ENCODE measurements at places on chromosomes 16 and 17.

DNA sequence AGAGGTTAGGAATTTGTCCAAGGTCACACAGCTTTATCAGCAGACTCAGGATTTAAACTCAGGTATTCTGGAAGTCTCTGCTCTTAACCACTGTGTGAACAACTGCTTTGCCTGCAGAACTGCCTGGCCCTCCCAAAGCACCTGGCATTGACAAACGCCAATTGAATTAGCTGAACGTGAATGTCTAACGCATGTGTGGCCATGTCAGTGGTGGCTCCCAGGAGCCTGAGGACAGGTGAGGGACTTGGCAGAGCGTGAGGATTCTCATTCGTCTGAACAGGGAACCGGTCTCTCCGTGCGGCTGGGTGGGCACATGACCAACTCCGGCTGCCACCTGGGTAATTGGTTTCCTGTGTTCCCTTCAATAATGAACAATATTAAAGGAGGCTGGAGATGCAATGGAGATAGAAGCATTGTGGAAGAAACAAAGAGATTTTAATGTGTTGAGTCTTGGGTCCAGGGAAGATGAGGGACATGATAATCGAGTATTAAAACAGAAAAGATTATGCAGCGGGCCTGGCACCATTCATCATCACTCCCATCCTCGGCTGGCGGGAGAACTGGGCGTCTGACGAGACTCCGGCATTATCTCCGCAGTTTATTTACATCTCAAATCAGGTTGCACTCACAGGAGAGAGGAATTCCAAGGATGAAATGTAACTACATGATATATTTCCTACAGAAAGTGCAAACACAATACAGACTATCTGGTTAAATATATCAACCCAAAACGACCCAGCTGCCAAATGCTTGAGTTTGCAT lies 113.5 kb downstream of the NPIPB5 start:
- no peak for DNase-seq

GRCh38 chr16:12575288-12575687 lies 228.4 kb downstream of the CPPED1 start:
- no peak for DNase-seq

DNA sequence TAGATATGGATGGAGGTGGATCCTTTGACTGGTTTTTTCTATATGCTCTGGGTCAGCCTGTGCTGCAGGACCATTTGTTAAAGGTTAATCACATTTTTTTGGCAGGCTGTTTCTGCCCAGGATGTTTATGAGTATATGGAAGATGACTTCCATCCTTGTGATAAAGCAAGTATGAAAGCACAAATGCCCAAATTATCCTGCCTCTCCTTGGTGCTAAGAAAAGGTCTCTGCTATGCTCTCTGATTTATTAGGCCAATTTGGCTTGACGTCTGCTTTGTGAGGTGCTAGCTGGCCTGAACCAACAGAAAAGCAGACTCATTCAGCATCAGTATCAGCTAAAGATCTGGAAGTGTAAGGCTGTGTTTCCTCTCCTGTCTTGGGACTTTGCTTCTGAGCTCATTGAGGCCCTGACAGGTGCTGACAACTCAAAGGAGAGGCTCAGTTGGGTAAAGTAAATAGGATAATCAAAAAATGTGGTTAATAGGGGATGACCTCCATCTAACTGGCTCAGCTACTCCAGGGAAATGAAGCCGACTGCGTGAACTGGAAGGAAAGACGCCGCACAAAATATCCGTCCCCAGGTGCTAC lies 15.2 kb downstream of the ANKRD40 start:
- DNase-seq, result no peak

- no peak for DNase-seq
These were observed 30.6 kb downstream of the DNAH9 start for GRCh38 chr17:11628831-11629230.

- no peak for DNase-seq
These were observed 145.2 kb downstream of the CLEC16A start for GRCh38 chr16:11089504-11090124.

- no peak for DNase-seq
These were observed 23.1 kb upstream of the DOC2B start for GRCh38 chr17:204427-205147.

GRCh38 chr16:4334724-4335495 lies 16.2 kb downstream of the PAM16 start:
- no peak for DNase-seq

DNA sequence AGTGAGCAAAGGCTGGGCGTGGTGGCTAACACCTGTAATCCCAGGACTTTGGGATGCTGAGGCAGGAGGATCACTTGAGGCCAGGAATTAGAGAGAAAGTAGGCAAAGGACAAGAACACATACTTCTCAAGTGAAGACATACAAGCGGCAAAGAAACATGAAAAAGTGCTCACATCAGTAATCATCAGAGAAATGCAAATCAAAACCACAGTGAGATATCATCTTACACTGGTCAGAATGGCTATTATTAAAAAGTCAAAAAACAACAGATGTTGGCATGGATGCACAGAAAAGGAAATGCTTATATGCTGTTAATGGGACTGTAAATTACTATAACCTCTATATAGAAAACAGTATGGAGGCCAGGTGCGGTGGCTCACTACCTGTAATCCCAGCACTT lies 12.2 kb upstream of the SLX4 start:
- no peak for DNase-seq

GRCh38 chr17:2396192-2396567 lies 4.7 kb downstream of the MNT start:
- DNase-seq, result no peak

GRCh38 chr16:50381679-50382440 lies 13.1 kb upstream of the BRD7 start:
- DNase-seq, result no peak

GRCh38 chr16:3607161-3607560 lies 4.2 kb downstream of the SLX4 start:
- DNase-seq, result no peak

DNA sequence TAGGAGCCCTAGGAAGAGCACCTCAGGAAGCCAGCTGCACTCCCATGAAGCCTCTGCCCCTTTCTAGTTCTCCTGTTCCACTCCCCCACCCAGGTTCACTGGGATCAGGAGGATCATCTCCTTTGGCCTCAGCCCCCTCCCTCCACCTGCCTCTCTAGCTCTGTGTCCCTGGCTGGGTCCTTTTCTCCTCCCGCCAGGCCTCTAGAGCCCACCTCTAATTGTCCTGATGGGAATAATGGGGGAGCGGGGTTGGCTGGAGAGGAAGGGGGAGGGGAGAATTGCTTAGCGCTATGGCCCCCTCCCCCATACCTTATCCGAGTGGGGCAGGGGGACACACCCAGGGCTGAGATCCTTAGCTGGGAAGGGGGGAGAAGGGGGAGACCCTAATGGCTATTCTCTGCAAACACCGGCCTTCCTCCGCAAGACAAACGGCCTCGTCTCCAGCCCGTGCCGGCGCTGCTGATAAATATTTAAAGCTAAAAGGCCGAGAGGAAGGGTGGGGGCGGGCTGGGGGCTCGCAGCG lies 997 bp downstream of the HOXB7 start:
- no peak for DNase-seq

DNA sequence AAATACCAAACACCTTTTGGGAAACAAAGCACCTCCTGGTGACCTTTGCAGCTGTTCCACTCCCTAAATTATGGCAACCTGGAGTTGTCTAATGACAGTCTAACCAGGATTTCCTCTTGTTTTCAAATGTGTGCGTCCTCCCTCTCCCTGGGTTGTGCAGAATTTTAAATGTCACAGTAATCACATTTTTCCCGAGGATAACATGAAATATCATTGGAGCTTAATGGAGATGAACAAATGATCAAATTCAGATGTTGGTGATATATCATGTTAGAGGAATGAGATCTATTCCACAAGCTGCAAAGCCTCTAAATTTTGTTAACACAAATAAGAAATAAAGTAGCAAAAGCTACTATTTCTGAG lies 86.9 kb upstream of the HLF start:
- DNase-seq, result no peak

DNA sequence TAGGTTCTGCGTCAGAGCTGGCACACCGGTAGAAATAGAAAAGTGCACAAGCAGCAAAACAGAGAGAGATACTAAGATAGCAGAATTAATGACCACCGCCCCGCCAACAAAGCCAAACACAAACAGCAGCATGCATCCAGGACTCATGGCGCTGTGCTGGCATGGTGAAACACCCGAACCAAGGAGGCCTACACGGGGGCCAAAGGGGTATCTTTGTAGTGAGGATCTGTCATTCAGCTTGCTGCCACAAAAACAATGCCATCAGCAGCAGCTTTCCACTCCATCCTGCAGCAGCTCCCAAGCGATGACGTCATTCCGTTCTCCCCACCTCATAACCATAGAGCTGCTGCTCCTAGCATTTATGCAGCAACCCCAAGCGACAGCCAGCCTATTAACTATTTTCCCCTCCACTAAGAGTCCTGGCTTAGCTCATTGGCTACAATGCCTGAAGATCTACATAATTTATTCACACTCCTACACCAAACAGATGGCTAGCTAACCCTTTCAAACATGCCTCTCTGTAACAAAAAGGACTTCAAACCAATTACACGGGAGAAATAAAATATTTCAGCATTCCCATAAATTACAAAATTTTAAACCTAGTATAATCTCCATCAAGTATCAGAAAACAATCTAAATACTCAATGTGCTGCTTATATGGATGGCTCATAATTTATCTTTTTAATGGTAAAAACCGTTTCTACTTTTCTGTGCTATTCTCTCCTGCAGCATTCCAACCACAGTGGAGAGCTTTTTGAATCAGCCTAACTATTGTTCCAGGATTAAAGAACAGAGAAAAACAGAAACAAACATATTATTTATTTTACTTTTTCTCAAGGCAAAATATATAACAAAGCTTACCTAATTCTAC lies 73.9 kb downstream of the SPAG9 start:
- DNase-seq, result no peak

DNA sequence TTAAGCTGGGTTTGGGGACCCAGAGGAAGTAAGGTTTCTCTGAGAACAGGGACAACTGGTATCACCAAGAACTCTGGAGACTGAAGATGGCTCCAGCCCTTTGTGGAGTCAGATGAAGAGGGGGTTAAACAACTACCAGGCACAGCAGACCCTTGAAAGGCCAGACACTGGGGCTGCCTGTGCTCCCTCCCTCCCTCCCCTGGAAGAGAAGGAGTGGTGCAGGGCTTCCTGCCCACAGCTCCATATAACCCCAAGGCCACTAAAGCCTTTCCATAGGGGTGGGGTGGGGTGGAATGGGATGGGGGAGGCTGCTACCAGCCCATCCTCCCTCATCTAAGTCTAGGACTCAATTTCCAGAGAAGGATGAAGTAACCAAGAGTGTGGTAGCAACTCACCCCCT lies 66.7 kb downstream of the CCDC182 start:
- no peak for DNase-seq

GRCh38 chr16:27572711-27573110 lies 22.8 kb downstream of the KATNIP start:
- no peak for DNase-seq

DNA sequence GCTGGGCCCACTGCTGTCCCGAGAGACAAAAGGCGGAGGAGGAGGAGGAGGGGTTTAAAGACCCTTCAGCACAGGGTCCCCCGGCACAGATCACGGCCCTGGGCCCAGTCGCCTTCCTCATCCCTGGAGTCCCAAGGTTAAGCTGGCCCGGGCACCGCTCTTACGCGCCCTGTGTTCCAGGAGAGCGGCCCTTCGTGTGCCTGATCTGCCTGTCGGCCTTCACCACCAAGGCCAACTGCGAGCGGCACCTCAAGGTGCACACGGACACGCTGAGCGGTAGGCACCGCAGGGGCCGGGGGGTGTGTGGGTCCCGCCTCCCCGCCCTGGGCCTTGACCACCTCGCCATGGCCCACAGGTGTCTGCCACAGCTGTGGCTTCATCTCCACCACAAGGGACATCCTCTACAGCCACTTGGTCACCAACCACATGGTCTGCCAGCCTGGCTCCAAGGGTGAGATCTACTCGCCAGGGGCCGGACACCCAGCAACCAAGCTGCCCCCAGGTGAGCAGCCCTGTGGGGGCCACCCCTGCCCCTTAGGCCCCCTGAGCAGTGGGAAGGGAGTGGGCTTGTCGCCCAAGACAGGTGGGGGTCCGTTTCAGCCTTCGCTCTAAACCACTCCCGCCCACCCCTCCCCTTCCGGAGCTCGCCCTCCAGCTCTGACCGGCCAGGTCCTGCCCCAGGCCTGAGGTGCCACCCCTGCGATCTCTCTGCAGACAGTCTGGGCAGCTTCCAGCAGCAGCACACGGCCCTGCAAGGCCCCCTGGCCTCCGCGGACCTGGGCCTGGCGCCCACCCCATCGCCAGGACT lies 37.6 kb upstream of the ZC3H18 start:
- no peak for DNase-seq

DNA sequence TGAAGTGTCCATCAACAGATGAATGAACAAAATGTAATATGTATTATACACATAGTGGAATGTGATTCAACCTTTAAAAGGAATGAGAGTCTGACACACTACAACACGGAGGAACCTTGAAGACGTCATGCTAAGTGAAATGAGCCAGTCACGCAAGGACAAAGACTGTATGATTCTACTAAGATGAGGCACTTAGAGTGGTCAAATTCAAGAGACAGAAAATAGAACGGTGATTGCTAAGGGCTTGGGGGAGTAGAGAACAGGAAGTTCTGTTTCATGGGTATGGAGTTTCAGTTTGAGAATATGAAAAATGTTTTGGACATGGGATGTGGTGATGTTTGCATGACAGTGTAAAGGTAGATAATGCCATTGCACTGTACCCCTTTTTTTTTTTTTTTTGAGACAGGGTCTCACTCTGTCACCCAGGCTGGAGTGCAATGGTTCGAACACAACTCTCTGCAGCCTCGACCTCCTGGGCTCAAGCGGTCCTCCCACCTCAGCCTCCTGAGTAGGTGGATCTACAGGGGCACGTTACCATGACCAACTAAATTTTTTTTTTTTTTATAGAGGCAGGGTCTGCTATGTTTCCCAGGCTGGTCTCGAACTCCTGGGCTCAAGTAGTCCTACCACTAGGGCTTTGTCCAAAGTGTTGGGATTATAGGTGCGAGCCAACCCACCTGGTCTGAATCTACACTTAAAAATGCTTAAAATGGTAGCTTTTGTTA lies 2.9 kb upstream of the CCDC102A start:
- no peak for DNase-seq

DNA sequence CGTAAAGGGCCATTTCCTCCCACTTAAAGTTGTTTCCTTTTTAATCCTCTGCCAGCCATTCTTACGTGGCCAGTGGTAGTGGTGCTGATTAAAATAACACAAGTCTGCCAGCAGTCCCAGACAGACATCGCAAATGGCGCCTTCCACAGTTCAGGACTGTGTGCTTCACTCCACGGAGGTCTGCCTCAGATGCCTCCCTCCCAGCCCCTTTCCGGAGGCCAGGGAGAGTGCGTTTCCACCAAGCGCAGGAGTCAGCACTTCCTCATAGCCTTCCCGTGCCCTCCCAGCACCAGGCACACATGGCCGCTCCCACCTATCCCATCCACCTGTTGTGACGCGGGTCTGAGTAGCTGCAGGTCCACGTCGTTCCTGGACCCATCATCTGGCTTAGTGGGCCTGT lies 205.6 kb downstream of the RPTOR start:
- no peak for DNase-seq

- no peak for DNase-seq
These were observed 39.6 kb downstream of the WSB1 start for GRCh38 chr17:27333410-27333980.

GRCh38 chr17:4950075-4950745 lies 709 bp upstream of the ENO3 start:
- DNase-seq, result no peak

GRCh38 chr17:35788477-35789368 lies 6.7 kb downstream of the MMP28 start:
- DNase-seq, result no peak
